ENCODE measurements at places on chromosomes 11 and 22. TPM values are rescaled to one million over a fixed set of nuclear protein-coding genes. Genes with fewer than 3 reads are reported as not detected.

DNA sequence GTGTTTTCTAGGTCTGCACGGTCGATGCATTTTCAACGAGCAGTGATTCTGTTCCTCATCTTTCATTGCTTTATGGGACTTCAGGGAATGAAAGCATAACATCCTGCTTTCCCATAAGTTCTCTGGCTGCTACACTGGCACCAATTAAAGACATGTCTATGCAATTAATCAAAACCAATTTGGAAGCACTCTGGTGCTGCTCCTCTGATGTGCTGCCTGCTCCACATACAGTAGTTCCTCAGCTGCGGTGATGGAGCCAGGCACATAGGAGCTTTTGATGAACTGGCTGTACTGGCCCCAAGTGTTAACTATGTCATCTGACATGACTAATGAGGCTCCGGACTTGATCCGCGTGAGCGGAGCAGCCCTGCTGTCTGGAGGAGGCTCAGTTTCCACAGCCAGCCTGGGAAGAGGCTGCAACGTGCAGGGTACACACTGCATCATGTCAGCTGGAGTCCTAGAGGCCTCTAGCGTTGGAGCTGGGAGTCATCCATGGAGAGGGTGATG, 29.8 kb downstream of the GVQW3 start:
- DNase-seq, result no peak

GRCh38 chr11:65078786-65079342, 5.0 kb downstream of the CDCA5 start:
- DNase-seq, result no peak

DNA sequence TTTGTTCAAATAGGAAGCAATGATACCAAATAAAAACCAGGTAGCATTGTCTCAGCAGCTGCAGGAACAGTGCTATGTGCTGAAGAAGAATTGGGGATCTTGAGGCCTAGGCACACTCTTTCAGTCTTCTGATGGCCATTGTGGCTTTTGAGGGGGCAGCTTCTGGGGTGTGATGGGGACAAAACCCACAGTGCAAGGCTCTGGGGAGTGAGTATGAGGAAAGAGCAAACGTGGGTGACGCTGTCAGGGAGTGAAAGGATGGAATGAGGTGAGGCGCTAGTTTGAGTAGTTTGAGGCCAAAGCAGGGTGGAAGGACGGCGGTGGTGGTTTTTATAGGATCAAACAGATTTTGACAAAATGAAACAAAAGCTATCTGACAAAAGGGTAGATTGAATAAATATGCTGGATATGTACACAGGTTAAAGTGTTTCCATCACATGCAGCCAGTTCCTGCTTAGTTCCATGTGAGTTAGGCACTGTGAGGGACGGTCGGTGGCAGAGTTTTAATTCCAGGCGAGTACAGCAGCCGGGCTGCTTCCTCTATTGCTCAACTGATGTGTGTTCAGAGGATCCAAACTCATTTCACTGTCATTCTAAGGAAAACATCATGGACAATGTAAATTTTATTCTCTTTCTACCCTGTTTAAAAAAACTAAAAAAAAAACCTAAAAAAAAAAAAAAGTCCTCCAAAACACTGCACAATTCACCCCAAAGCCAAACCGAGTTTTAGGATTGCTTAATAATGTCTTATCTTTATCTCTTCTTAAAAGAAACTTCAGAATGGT, 18.9 kb downstream of the ADAMTS15 start:
- DNase-seq, result no peak

GRCh38 chr11:108807262-108807661, 142.4 kb downstream of the DDX10 start:
- DNase-seq, result no peak

DNA sequence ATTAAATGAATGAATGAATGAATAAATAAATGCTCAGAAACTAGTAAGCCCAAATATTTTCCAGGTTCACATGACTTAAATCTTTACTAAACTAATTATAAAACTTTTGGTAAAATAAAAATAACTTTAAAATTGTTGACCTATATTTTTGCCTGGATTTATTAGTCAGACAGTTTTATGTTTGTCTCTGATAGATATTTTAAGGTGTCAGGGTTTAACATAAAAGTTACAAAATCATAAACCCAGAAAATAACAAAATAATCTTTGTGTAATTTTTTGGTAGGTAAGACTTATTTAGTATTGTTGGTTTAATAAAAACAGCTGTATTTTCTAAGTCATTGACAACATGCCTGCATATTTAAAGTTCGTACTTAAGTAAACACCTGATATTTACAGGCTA, 27.4 kb upstream of the HEPHL1 start:
- DNase-seq, result no peak

DNA sequence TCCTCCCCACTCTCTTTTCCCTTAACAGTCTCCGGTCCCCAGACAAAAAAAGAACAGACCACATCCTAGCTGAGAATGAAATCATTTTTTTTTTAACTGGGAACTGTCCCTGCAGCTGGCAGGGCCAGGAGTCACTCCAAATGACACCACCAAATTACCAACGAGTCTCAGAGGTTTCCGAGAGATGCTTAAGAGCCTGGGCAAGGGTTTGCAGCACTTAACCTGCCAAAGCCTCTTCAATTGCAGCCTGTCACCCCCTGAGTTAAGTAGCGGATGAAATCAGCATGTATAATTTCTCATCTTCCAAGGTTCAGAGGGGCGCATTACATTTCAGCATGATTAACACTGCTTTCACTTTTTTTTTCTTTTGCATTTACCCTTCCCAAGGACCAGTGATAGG, 71.8 kb downstream of the TENM4 start:
- DNase-seq, result no peak

DNA sequence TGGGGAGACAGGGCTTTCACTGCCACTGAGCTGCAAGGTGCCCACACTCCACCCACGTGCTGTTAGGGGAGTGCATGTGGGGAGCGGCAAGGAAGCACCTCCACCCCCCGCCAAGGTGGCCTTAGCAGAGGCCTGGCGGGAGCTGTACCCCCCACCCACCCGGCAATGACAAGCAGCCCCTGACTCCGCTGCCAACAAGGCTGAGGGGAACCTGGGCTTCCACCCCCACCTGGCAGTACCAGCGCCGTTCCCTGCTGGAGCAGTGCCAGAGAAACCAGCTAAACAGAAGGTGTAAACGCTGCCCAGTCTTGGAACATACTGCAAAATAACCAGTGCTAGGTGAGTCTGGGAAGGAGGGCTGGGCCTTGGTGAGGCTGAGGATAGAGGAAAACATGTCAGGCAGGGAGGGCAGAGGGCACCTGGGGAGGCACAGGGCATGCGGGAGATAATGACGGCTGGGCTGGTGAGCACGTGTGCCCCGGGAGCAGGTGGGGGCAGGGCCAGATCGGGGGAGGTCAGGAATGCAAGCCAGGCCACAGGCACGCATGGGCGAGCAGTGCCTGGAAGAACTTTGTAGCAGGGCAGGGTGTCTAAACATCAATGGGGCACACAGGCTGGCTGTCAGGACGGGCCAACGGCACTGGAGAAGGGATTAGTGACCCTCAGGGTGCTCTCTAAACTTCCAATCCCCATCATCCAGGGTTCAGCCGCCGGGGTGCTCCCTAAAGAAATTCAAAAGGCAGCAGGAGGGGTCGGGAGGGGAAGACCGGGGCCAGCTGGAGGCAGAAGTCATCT, 6.6 kb downstream of the CERK start:
- DNase-seq, result peak; percentile 72

DNA sequence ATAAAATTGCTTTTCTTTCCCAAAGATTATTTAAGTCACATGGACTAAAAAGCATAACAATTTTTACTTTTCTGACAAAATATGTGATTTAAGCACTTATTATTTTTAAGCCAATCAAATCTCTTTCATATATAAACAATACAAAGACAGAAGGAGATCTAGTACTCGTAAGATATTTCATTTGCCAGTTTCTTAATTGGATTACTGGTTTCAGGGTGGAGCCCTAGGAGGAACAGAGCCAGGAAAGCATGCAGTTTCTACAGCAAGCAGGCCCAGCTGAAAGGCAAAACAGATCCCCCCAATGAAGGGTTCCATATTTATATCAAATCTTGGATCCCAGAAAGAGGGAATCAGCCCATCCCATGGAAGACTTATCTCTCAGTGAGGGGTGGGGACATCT, 177.0 kb downstream of the KIF18A start:
- DNase-seq, result no peak

KLHDC7B gene
- total RNA-seq, result 1.3 TPM

GRCh38 chr22:34950489-34950888, 115.5 kb upstream of the ISX start:
- no peak for DNase-seq

ASRGL1 gene
- 5.3 TPM for total RNA-seq

GRCh38 chr22:47307822-47308221, 545.4 kb downstream of the TBC1D22A start:
- no peak for DNase-seq

GRCh38 chr22:20268279-20269012, at the start of gene RTN4R:
Gene RTN4R, minus strand, starts transcription at chr22:20268318. Its CDS starts 226 bp downstream, at chr22:20268092.
- DNase-seq, result peak; percentile 71

DNA sequence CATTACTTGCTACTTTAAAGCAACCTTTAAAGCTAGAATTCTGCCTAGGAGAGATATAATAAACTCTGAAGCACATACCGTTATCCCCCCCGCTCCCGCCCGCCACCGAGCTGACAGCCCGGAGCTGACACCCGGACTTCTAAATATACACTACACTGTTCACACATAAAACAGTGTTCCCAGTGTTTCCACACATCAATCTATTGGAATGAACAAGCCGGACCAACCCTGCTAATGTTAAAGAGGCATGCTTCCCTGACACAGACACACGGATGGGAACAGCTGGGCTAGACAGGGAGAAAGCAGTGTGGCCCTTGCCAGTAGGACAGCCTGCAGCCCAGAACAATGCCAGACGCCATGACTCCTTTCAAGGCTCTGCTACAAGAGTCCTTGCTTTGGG, 108.4 kb upstream of the CSNK2A3 start:
- DNase-seq, result peak; percentile 50
